Skin of body (tissue), 3 donors: ENCODE measurements at places on chromosomes 3 and 15. TPM values are rescaled to one million over a fixed set of nuclear protein-coding genes. Genes with fewer than 3 reads are reported as not detected.

MINAR1 gene
- 2.6 TPM for total RNA-seq

TLR9 gene
- not detected for total RNA-seq

PGBD4 gene
- 0.79 TPM for total RNA-seq

IL12A gene
- total RNA-seq = 0.30 TPM

HRG gene
- total RNA-seq = not detected

SPATA12 gene
- total RNA-seq = 0.10 TPM

SPESP1 gene
- total RNA-seq = 0.99 TPM

CLDN11 gene
- total RNA-seq = 8.5 TPM

AQP9 gene
- 7.3 TPM for total RNA-seq

DAPK2 gene
- 9.7 TPM for total RNA-seq

CADPS gene
- total RNA-seq = 2.4 TPM

CD86 gene
- 6.8 TPM for total RNA-seq

CP gene
- total RNA-seq = 1.1 TPM

GPR87 gene
- total RNA-seq = 13.3 TPM

WDR72 gene
- total RNA-seq = 0.69 TPM

THPO gene
- total RNA-seq = 68.1 TPM

THUMPD3 gene
- 37.5 TPM for total RNA-seq
